ENCODE measurements at places on chromosomes 2 and 18. TPM values are rescaled to one million over a fixed set of nuclear protein-coding genes. Genes with fewer than 3 reads are reported as not detected.

DNA sequence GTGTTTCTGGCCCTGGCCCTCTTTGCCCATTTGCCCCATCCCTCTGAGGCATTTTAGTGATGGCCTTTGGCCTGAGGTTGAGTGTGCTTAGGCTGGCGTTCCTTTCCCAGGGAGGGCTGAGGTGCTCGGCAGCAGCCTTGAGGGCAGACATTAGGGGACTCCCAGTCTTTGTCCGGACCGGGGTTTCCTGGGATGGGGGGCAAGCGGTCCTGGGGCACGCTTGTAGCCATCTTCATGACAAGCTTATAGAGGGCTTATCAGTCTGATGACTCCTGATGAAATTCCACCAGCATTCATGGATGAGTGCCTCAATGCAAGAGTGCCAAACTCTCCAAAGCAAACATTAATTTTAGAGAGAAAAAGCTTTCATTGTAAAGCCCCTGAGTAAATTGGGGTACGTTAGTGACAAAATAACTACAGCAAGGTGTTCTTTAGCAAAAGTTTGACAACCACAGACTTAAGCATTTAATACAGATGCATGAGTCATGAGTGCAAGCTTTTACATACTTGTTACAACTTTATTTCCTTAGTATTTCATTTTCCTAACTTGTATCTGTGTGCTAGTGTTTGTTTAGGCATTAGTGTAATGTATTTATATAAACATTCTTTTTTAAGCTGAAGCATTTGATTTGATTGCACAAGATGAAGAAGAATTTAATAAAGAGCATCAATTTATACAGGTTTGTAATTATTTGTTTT lies 45.6 kb downstream of the CEP192 start:
- peaks cover 3% of the 10 kb centered on the region for H3K36me3 ChIP-seq
- H3K4me1 ChIP-seq, result no peaks in the 10 kb centered on the region
- no peak overlapping the region for H3K27ac ChIP-seq
- H3K27me3 ChIP-seq, result no peaks in the 10 kb centered on the region

- no peak overlapping the region for H3K27ac ChIP-seq
- no peaks in the 10 kb centered on the region for H3K36me3 ChIP-seq
- DNase-seq, result no peak
- H3K4me1 ChIP-seq, result no peaks in the 10 kb centered on the region
These were observed 251.1 kb upstream of the SMIM21 start for GRCh38 chr18:75678627-75679026.

DNA sequence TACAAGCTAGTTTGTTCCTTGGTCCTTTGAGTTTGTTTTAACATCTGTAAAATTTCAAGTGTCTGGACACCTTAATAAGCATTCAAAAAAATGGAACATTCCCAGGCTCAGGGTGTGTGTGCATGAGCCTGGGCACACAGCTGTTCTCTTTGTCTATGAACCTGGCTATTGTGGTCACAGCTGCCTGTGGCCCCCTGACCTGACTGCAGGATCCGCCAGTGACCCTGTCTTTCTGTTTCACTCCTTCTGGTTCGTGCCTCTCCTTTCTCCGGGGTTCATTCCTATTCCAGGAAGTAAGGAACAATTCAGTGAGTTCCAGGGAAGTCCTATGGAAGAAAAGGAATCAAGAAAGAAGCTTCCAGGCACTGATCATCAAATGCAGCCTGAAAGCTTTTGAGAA lies 35.6 kb downstream of the VWA3B start:
- no peak for DNase-seq
- no peak overlapping the region for H3K4me3 ChIP-seq
- H3K27ac ChIP-seq, result no peak overlapping the region
- no peaks in the 10 kb centered on the region for H3K4me1 ChIP-seq
- H3K27me3 ChIP-seq, result no peaks in the 10 kb centered on the region

DNA sequence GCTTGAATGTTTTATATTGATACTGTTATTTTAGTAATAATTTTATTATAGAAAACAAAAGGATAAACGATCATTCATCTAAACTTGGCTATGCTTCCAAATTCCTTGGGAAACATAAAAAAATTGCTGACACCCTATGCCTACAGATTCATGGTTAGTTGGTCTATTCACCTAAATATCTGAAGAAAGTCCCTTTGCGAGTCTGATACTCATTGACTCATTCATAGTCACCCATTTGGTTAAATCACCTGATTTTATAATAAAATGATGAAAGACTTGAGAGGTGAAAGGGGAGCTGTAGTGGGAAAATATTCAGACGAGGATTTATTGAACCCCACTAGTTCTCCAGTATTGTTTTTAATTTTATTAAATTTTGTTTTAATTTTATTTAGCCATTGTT lies 112.0 kb downstream of the PTPN4 start:
- no peaks in the 10 kb centered on the region for H3K27me3 ChIP-seq
- no peak overlapping the region for H3K4me3 ChIP-seq
- H3K4me1 ChIP-seq, result no peaks in the 10 kb centered on the region
- H3K36me3 ChIP-seq, result no peaks in the 10 kb centered on the region
- DNase-seq, result no peak
- H3K27ac ChIP-seq, result no peak overlapping the region

GRCh38 chr2:181372646-181373040 lies 84.5 kb upstream of the ITGA4 start:
- no peak overlapping the region for H3K27ac ChIP-seq
- no peaks in the 10 kb centered on the region for H3K27me3 ChIP-seq
- H3K36me3 ChIP-seq, result no peaks in the 10 kb centered on the region

- H3K36me3 ChIP-seq, result peaks cover 100% of the 10 kb centered on the region
- H3K4me1 ChIP-seq, result no peaks in the 10 kb centered on the region
- no peak for DNase-seq
- no peaks in the 10 kb centered on the region for H3K27me3 ChIP-seq
These were observed 21.8 kb downstream of the SFTPB start for GRCh38 chr2:85646166-85646565.

GRCh38 chr18:6370886-6371635 lies 43.6 kb downstream of the L3MBTL4 start:
- no peak overlapping the region for H3K27ac ChIP-seq
- H3K27me3 ChIP-seq, result no peaks in the 10 kb centered on the region
- no peak for DNase-seq
- H3K36me3 ChIP-seq, result no peaks in the 10 kb centered on the region

DNA sequence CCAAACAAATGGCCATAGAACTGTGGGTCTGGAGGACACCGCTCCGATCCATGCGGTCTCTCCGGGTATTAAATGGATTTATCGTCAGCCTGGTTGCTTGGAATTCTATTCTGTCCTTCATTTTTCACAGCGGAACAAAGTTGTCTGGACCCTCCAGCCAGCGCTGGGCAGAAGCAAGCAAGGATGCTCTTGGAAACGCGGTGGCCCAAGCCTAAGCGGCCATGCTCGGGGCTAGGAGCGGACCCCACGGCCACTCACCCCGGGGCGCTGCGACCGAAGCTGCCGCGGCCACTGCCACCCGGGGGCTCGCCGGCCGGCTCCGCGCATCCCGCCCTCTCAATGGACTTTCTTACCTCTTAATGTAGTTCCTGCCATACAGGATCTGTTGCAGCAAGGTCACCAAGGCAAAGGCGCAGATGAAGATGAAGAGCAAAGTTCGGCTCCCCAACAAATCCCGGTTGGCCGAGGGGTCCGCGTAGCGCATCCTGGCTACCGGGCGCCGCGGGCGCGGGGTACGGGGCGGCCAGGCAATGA lies 761 bp downstream of the ST8SIA5 start:
- no peak overlapping the region for H3K27ac ChIP-seq
- no peaks in the 10 kb centered on the region for H3K36me3 ChIP-seq
- no peaks in the 10 kb centered on the region for H3K4me1 ChIP-seq
- H3K27me3 ChIP-seq, result peaks cover 6% of the 10 kb centered on the region
- DNase-seq, result no peak

DNA sequence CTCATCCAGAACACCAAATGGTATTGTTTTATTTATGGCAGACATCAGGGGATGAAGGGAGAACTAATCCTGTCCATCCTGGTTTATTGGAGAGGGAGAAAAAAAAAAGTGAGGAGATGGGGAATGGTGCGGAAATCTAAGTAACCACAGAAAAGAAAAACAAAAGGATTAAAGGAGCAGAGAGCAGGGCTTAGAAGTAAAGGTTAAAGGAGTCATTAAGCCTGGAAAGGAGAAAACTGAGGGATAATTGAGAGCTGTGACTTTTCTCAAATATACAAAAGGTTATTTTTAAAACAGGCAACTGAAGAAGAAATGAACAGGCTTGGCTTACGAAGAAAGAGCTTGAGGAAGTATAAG lies 127.2 kb upstream of the PPP1CB start:
- H3K27ac ChIP-seq, result peak overlapping the region; percentile 94
- no peaks in the 10 kb centered on the region for H3K27me3 ChIP-seq
- peak overlapping the region; percentile 55 for H3K4me3 ChIP-seq
- H3K4me1 ChIP-seq, result peaks cover 53% of the 10 kb centered on the region
- H3K36me3 ChIP-seq, result no peaks in the 10 kb centered on the region
- no peak for DNase-seq

DNA sequence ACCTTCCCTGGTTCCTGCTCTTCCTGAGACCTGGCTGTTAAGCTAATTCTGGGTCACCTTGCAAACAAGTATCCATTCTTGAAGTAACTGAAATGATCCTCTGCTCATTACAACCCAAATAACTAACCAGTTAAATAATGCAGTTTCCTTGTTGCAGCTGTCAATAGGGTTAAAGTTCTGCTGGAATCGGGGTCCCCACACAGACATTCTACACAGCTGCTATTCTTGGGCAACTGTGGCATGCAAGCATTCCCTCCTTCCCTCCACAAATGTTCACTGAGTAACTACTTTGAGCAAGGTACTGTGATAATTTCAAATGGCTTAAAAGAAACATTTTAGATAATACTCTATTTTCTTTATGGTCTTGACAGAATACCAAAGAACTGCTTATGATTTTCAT lies 17.1 kb downstream of the RBKS start:
- no peaks in the 10 kb centered on the region for H3K27me3 ChIP-seq
- H3K4me1 ChIP-seq, result no peaks in the 10 kb centered on the region
- no peak overlapping the region for H3K4me3 ChIP-seq
- no peak for DNase-seq
- no peaks in the 10 kb centered on the region for H3K36me3 ChIP-seq

DNA sequence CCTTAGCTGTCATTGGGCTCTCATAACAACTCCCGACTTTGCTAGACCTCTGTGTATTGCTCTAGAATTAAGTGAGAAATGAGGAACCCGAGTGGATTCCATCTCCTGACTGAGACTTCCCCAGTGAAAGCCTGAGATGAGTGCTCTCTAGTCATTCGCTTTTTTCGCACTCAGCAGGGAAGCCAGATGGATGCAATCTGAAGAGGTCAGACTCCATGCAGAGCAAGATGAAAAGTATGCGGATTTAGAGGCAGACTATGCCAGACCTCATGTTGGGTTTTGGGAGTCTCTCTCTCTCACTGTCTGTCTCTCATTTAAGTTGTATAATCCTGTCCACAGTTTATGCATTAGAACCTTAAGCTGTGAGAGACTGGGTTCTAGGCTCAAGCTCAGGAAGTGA lies 88.6 kb downstream of the SLC5A7 start:
- no peak overlapping the region for H3K27ac ChIP-seq
- no peak overlapping the region for H3K4me3 ChIP-seq
- no peaks in the 10 kb centered on the region for H3K27me3 ChIP-seq
- no peaks in the 10 kb centered on the region for H3K4me1 ChIP-seq
- no peak for DNase-seq

DNA sequence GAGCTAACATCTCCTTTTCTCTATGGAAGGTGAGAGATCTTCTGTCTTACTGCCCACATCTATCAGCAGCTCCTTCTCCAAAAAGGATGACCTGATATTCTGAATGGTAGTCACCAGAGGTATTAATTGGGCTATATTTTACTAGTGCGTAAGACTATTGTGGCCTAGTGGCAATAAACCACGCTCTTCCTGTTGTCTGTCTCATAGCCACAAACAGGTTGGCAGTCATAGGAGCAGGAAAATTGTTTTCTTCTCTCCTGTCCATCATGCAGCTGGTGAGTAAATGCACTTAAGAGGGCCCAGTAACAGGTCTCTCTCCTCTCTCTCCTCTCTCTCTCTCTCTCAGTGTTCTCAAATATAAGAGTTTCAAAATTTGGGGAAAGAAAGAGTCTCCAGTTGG lies 856.8 kb upstream of the ACVR2A start:
- no peak overlapping the region for H3K4me3 ChIP-seq
- no peak overlapping the region for H3K27ac ChIP-seq
- H3K4me1 ChIP-seq, result no peaks in the 10 kb centered on the region
- no peak for DNase-seq
- H3K27me3 ChIP-seq, result no peaks in the 10 kb centered on the region

GRCh38 chr2:174856447-174856846 lies 92.2 kb upstream of the CHRNA1 start:
- no peak overlapping the region for H3K27ac ChIP-seq
- no peaks in the 10 kb centered on the region for H3K27me3 ChIP-seq
- H3K36me3 ChIP-seq, result no peaks in the 10 kb centered on the region
- no peaks in the 10 kb centered on the region for H3K4me1 ChIP-seq
- no peak overlapping the region for H3K4me3 ChIP-seq
- DNase-seq, result no peak

GRCh38 chr18:70047931-70048603 lies 100.4 kb upstream of the CD226 start:
- H3K27me3 ChIP-seq, result no peaks in the 10 kb centered on the region
- H3K4me3 ChIP-seq, result no peak overlapping the region
- no peak for DNase-seq
- peaks cover 9% of the 10 kb centered on the region for H3K4me1 ChIP-seq
- H3K27ac ChIP-seq, result peak overlapping the region; percentile 60

DNA sequence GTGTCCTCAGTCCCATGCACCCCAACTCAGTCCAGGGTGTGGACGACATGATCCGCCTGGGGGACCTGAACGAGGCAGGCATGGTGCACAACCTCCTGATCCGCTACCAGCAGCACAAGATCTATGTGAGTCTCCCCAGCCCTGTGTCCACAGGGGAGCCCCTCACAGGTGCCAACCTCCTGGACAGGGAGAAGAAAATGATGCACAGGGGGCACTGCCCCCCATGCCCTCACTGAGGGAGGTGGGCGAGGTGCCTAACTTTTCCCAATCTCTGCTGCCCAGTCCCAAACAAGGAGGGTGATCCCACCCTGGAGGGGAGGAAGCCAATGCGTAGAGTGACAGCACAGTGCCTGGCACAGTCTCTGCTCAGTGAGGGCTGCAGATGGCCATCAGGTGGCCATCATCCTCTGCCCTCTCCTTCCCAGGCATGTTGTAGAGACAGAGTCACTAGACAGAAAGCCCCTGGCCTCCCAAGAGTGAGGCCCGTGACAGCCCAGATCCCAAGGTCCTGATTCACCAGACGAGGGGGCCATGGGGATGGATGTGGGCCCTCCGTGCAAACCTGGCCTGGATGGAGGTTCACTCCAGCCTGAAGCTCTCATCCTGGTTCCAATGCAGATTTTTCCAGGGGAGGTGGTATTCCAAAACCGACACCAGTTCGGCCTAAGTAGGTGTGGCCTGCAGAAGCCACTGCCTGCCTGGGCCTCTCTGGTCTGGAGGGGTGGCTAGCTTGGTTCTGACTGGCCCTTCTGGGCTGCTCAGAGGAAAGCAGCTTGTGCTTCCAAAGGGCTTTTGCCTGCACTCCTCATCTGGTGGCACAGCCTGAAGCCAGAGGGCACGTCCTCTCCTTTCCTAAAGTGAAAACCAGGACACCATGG lies 30.0 kb downstream of the MYO7B start:
- no peaks in the 10 kb centered on the region for H3K27me3 ChIP-seq
- DNase-seq, result no peak
- no peak overlapping the region for H3K4me3 ChIP-seq
- peaks cover 14% of the 10 kb centered on the region for H3K4me1 ChIP-seq
- H3K27ac ChIP-seq, result no peak overlapping the region

Gene EGR4
- not detected for total RNA-seq

Gene ABCB11
- total RNA-seq, result not detected

Gene LYG2
- total RNA-seq, result not detected

Gene GKN1
- total RNA-seq, result 1.9 TPM

Gene HOXD9
- not detected for total RNA-seq
